GM12865 (cell line): ENCODE measurements at places on chromosomes 3 and 15.

DNA sequence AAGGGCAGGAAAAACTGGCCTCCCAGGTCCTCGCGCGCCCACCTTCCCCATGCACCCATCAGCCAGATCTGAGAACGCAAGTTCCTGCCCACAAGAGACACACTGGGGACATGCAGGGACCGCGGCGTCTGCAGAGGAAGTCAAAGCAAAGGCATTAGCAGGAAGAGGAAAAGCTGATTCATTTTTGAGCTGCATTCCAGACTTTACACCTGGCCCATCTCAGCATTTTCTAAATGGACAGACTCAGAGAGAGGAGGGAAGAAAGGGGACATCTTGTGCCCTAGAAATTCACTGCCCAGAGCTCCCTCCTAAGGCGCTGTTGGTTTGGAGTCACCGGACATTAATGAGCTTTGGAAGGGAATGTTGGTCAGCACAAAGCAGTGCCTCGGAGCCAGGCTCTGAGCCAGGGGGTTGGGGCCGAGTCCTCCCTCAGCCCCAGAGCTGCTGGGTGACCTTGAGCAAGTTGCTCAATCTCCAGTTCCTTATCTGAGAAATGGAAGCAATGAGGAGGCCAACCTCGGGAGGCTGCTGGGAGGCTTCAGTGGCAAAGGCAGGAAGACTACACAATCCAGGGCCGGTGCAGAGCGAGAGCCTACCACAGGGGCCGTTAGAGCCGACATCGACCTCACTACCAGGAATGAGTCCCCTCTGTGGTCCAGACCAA is 150.5 kb upstream of the IQSEC1 start:
- DNase-seq: no peak

GRCh38 chr15:49697121-49697520 is 76.3 kb downstream of the DTWD1 start:
- no peak for DNase-seq

DNA sequence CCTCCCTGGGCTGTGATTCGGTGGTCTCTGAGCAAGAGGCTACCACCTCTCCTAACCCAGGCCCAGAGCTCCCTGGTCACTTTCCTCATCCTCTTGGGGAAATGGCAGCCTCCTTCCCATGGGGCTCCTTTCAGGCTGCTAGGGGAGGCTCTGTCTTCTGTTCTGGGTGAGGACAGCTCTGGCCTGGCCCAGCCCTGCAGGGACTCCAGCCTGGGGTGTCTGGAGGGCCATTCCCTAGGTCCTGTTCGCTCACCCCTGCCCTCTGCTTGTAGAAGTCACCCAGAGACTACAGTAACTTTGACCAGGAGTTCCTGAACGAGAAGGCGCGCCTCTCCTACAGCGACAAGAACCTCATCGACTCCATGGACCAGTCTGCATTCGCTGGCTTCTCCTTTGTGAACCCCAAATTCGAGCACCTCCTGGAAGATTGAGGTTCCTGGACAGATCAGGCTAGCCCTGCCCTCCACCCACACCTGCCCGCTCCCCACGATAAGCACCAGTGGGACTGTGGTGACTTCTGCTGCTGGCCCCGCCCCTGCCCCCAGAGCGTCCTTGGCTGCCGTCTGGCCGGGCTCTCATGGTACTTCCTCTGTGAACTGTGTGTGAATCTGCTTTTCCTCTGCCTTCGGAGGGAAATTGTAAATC is 30.9 kb downstream of the PRKCD start:
- peak; percentile 40 for DNase-seq

GRCh38 chr15:89766357-89767311 is 9.5 kb upstream of the MESP2 start:
- DNase-seq: no peak

GRCh38 chr3:196774191-196774820 is 34.6 kb downstream of the PAK2 start:
- DNase-seq: peak; percentile 11

DNA sequence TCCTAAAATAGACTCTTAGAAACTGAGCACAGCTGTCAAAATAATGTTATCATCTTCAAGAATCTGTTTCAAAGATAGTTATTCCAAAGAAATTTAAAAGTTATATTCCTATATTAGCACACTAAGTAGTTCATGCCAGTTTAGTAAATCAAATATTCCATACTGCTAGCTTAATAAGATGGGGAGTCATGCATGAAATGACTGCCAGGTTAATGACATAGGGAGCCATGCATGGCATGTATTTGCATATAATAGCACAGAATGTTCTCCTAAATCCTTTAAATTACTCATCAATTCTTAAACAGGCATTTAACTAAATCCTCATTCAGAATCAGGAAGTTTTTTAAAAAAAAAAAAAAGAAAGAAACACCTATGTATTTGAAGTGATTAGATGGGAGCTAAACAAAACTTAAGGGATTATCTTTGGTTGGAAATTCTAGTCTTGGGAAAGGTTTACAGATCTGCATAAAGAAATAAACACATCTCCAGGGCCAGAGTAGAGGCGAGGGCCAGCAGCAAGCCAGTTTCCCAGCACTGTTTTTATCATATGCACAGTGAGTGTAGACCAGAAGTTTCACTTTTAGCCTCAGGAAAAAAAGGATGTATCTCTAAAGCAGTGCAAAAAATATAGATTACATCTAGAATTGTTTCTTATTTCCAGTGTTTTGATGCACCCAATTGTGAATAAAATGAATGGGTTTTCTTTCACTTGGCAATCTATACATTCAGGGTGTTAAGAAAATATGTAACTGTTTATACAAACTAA is 366.4 kb upstream of the AGTR1 start:
- no peak for DNase-seq

- no peak for DNase-seq
Observed at GRCh38 chr3:154242766-154243165, 81.5 kb downstream of the DHX36 start.

- DNase-seq: peak; percentile 53
Observed at GRCh38 chr15:88472225-88472624, 4.7 kb downstream of the MRPS11 start.

DNA sequence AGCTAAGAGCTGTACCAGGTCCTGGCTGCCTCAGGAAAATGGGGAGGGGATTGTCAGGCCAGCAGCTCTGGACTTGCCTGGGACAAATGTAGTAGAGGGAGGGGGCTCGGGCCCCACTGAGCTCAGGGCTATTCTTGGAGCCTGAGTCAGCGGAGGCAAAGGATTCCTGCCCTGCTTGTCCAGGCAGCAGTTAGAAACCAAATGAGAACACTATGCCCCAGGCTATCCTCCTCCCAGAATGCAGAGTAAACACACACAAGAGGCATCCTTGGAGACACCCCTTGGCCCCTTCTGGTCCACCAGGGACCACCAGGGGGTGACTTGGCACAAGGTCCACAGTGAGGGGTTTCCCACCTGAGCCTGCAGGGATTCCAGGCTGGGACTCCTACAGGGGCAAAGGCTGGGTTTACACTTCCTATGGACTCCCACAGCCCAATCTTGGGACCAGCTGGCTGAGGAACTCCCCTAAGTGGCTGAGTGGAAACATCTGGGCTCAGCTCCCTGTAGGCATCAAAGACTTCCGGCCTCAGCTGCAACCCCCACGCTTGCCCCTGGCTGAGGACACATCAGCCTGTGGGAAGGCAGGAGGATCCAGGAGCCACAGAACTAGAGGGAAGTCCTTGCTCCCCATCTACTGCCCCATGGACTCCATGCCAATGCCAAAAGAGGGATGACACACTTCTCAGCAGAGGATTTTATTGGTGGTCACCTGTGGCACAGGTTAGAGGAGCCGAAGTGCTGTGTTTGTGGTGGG is 3.4 kb upstream of the COL7A1 start:
- no peak for DNase-seq

- peak; percentile 48 for DNase-seq
Observed at GRCh38 chr3:131807822-131808221, 227.0 kb downstream of the CPNE4 start.

- peak; percentile 34 for DNase-seq
Observed at GRCh38 chr3:150739877-150740645, 22.9 kb downstream of the SIAH2 start.

- no peak for DNase-seq
Observed at GRCh38 chr15:69736161-69736560, 283.5 kb downstream of the RPLP1 start.

GRCh38 chr3:88957711-88958439 is 149.5 kb upstream of the EPHA3 start:
- no peak for DNase-seq

DNA sequence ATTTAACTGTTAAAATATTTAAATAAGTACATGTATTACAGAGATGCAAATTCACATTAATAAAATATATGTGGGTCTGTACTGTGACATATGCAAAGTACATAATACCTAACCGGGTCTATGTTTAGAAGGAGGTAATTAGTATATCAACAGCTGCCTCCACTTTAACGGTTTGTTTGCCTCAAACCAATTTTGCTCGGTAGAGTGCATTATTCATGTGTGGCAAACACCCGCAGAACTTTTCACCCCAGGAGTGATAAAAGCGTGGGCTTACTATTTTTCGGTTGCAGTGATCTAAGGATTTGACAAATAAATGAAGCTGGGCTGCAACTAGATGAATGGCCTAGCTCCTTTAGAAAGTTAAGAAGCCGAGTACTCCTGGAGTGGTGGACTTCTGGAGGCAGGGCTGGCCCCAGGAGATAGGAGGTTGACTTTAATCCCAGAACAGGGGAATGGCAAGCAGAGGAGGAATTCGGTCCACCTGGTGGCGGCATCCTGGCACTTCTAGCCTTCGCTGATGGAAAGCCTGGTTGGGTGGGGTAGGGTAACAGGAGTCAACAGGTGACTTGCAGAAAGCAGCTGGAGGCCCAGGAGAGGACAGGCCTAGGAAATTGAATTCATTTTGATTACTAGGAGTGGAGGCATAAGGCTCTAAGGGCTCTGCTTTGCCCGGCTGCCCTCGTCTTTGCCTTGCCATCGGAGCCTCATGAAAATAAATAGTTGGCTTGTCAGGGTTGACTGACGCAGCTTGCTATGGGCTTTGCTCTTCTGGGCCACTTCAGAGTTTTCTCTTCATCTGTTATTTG is 2.4 kb downstream of the SLCO3A1 start:
- no peak for DNase-seq

DNA sequence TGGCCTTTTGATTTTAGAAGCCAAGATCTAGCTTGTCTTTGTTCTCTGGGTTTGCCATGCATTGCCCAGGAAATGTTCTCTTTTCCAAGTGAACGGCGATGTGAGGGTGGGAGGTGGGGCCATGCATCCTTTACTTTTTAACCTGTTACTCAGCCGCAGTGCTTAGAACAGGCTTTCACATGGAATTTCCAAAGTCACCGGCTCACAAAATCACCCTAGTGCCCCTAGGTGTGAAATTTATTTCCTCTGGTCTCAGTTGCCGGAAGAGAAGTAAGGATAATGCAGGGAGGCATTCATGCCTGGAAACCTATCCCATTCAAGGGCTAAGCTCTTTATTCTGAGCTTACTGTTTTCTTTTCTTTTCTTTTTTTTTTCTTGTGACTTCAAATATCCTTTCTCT is 93.2 kb downstream of the CACNA2D3 start:
- no peak for DNase-seq

GRCh38 chr3:14237457-14237856 is 58.8 kb downstream of the LSM3 start:
- no peak for DNase-seq

- DNase-seq: peak; percentile 70
Observed at GRCh38 chr15:49421991-49422390, 1.1 kb upstream of the FGF7 start.

- no peak for DNase-seq
Observed at GRCh38 chr3:99895703-99896441, 78.2 kb downstream of the CMSS1 start.

GRCh38 chr3:105368566-105369499 is 2.1 kb downstream of the ALCAM start:
- peak; percentile 91 for DNase-seq

DNA sequence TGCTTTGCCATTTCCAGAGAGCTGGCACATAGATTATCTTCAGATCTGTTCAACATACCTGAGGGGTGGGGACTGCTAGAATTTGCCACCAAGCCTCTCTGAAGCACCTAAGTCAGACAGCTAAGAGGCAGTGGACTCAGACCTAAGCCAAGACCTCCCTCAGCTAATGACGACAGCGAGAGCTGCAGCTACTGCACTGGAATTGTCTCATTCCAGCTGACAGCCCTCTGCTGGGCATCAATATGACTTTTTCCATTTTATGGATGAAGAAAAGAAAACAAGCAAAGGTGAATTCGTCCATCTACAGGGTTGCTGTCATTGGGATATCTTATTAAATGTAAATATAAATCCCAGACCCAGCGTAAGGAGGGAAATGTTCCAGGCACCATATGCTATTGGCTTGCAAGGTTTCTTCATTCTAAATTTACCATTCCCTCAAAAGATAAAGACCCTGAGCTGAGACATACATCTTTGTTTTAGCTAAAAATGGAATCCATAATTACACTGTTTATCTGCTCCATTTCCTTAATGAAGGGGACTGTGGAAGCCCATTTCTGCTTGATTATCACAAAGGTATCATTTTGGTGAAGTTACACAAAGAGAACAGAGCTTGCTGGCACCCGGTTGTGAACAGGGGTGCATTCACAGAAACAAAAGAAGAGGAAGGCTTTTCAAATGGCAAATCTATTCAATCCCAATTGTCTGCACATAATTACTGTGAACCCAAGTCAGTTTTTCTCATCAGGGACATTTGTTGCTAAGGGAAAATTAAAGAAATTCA is 85.5 kb upstream of the LRTM1 start:
- DNase-seq: no peak

DNA sequence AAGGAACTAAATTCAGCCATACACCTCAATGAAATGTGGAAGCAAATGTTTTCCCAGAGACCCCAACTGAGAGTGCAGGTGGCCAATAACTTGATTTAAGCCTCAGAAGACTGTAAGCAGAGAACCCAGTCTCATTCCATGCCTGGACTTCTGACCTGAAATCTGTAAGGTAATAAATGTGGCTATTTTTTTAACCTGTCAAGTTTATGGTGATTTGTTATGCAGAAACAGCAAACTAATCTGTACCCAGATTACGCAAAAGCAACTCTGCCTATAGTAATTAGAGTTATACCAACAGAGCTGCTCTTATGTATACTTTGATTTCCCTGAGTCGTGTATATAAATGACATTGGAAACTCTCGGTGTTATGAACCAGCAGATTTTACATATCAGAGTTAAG is 534.0 kb upstream of the NAALADL2 start:
- no peak for DNase-seq

- no peak for DNase-seq
Observed at GRCh38 chr15:68663526-68663925, 84.7 kb downstream of the CORO2B start.

DNA sequence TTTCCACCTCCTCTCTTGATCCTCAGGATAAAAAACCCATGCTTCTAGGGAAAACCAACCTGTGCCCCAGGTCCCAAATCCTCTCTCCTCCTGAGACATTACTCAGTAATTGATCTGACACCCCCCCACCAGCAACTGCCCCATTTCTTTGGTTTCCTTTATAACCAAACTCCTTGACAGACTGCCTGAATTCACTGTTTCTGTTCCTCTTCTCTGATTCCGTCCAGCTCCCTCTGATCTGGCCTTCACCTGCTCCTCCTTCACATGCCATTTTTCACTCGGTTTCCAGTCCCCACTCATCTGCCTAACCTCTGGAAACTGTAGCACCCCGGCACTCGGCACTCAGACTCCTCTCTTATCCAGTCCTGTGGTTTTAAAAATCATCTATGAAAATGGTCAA is 2.1 kb downstream of the CCDC51 start:
- DNase-seq: no peak
